ENCODE measurements at places on chromosomes 2 and 18.

GRCh38 chr2:181823405-181823804 lies 68.1 kb upstream of the ITPRID2 start:
- no peak for DNase-seq

- no peak for DNase-seq
Measured at GRCh38 chr18:76993573-76993972, 139.0 kb downstream of the MBP start.

- DNase-seq, result no peak
Measured at GRCh38 chr2:105072039-105072438, 34.2 kb downstream of the MRPS9 start.

DNA sequence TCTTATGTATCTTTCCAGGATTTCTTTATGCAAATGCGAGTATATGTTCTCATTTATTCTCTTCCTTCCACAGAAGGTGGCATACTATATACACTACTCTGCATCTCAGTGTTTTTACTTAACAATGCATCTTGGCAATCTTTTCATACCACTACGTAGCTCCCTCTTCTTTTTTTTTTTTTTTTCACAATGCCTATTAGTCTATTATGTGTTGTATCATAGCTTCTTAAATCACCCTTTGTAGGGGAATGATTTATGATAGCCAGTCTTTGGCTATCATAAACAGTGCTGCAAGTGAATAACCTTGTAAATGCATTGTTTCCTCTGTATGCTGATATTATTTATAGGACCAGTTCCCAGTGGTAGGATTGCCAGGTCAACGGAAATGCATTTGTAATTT lies 204.2 kb downstream of the BABAM2 start:
- no peak for DNase-seq

- no peak for DNase-seq
Measured at GRCh38 chr2:170500104-170500503, 215.0 kb upstream of the SP5 start.

GRCh38 chr2:38274286-38275276 lies 102.5 kb downstream of the ATL2 start:
- peak; percentile 97 for DNase-seq

- DNase-seq, result no peak
Measured at GRCh38 chr2:204237416-204237815, 300.9 kb downstream of the ICOS start.

GRCh38 chr18:13658436-13659204 lies 67.7 kb downstream of the FAM210A start:
- no peak for DNase-seq

DNA sequence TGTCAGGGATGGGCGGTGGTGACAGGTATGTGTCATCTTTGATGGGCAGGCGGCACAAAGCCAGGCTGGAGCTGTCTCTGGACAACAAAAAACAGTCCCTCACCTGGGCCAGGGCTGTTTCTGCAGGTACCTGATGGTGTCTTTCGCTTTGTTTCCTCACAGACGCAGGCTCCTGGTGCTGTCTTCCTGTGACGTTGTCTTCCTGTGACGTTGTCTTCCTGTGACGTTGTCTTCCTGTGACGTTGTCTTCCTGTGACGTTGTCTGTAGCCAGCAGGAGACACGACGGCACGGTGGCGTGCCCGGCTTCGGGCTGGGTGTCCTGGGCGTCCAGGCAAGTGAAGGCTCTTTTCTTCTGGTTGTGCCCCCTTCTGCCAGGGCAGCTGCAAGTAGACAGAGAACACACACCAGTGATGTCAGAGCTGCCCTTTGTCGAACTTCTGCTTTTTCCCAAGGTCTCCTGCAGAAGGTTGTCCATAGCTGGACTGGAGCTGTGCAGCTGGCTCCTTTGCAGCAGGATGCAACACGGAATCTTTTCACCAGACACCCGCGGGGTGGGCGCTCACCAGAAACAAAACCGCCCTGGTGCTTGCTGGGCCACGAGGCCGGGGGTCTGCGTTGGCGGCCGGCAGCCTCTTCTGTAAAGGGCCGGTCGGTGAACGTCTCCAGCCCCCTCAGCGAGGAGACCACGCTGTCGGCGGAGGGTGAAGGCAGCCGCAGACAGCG lies 21.1 kb downstream of the GPR35 start:
- DNase-seq, result no peak

DNA sequence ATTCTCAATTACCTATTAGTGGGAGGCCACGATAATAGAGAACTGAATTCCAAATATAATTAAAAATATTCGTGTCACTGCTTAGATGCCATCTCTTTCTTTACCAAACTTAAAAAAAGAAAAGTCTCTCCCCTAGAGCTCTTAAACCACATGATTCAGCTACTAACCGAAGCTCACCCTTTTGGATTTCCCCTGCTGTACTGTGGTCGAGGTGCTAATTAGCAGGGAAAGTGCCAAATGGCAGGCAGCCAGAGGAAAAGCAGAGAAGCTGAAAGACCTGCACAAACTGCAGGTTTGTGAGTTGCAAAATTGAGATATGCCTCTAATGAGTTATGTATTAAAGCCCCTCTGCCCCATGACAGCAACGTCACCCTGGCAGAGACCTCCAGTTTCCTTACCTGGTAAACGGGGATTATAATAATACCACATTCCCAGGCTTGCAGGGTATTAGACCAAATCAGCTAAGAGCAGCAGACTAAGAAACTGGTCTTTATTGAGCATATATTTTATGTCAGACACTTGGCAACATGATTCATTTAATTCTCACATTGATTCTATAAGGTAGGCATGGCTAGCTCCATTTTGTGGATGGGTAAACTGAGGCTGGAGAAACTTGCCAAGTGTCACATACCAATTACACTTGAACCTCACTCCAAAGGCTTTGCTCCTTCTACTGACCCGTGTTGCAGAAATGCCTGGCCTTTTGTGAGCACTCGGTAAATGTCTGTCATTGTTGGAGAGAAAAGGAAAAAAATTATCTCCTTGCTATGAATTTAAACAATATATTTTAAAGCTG lies 259.7 kb downstream of the LPIN1 start:
- peak; percentile 95 for DNase-seq

DNA sequence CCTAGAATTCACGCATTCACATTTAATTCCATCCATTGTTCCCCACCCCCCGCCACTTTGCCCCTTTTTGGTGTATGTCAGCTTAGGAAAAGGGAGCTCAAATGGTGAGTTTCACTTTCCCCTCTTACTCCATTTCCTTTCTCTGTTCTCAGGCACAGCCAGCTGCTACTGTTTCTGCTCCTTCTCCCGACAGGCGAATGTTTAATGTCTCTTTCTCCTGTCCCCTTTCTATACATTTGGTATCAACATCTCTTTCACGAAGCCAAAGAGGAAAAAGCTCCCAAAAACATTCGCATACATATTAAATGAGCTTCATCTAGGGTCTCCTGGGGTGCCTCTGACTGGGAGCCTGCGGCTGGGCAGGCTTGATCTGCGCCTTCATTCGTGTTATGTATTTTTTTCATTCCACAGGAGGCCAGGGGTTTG lies 124.2 kb upstream of the SATB2 start:
- no peak for DNase-seq

DNA sequence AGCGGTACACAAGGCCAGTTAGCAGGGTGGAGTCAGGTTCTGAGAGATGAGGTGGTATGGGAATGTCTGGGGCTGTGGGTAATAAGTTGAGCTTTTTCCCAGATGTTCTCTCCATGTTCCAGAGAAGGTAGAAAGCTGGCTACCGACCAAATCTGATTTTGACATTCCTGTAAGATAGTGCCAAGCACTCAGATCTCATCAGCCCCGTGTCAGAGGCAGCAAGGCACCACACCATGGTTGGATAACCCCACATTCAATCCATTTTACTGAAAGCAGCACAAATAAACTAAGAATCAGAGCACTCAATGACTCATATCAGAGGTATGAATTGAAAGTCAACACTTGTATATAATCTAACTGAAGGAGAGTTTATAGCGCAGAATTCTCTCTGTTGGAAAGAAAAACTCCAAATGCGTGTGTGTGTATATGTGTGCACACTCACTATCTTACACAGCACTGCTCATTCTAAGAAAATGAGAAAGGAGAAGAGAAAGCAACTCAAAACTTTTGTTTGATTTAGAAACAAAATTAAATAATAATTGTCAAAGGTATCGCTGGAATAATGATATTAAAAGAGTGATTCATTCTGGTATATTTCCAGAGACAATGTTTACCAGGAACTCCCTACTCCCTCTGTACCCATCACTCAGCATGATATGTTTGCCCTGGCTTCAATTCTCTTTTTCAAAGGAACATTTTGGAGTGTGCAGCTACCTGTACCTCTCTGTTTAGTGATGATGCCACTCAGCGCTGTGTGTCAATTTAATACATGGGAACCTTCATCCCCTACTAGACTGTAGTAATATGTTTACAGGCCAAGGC lies 375.1 kb upstream of the ID2 start:
- no peak for DNase-seq

- DNase-seq, result no peak
Measured at GRCh38 chr2:234047361-234047760, 3.1 kb upstream of the SPP2 start.

- DNase-seq, result no peak
Measured at GRCh38 chr2:240919786-240920782, 13.9 kb downstream of the CROCC2 start.

- peak; percentile 19 for DNase-seq
Measured at GRCh38 chr2:40433736-40434135, 18.2 kb downstream of the SLC8A1 start.

DNA sequence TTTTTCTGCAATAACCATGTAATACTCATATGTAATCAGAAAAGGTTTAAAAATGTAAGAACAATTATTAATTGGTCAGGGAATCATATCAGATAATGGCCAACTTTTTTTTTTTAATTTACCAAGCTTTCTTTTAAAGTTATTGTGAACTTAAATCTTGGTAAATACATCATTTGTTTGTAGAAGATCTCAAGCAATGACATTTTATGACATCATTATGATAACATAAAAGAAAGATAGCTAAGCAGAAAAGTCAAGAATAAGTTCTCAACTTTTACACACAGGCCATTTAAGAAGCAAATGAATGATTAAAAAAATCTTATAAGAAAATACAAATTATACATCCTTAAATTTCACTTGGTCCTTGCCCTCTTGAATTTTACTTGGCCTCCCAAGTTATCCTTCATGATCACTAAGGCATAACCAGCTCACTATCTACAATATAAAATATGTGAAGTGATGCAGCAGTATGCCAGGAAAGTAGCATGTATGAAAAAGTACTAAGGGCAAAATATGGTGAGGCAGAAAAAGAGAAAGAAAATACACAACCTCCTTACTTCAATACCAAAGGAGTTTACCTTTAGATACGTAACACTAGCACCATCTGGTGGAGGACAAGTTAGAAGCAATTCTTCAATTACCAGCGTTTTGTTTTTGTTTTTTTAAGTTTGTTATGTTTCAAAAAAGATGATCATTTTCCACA lies 116.6 kb downstream of the SRBD1 start:
- peak; percentile 66 for DNase-seq

GRCh38 chr2:168624028-168624427 lies 168.0 kb downstream of the CERS6 start:
- no peak for DNase-seq

DNA sequence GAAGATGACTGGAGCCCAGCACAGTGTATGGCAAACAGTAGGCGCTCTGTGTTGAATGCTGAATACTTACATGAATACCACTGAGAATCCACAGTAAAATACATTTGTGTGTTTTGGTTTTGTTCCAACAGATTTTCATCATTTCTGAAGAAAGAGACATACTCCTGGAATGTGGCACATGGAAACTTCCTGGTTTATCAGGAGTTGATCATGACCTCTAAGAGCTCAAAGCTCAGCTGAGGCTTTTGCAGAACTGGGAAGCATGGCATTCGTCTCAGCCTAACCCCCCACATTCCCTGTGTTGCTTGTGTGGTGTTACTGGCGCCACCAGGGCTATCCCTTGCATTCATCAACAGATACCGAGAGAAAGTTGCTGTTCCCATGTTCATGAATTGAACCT lies 316.9 kb upstream of the REV1 start:
- DNase-seq, result no peak

GRCh38 chr18:3529601-3530000 lies 79.6 kb downstream of the TGIF1 start:
- DNase-seq, result peak; percentile 89

DNA sequence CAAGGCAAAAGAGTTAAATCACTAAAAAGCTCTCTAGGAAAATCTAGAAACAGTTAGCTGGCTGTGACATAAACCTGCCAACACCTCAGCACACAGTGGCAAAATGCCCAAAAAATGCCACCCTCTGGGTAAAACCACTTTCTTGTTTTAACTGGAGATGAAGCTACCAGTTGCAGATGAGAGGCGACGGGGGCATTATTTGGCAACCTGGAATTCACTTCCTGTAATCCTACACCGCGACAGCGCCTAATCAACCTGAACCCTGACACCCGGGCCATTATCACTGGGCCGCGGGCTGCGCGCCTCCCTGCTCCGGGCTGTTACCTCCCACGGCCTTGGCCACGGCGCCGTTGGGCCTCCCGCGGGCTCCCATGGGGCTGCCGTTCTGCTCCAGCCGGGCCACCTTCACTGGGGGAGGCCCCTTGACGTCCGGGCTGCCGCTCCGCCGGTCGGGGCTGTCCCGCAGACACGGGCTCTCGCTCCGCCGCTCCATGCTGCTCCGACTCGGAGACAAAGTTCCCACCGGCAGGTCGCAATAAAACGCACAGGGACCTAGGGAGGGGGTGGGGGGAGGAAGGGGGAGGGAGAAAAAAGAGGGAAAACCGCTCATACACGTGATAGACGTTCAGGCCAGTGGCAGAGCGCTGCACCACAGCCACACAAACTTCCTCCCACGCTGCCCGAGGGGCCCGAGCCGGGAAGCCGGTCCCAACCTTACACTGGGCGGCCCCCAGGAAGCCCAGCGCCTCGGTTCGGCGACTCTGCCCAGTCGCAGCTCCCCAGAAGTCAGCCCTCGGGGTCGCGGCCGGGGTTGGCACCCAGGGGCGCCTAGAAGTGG lies 2.0 kb downstream of the SATB2 start:
- peak; percentile 43 for DNase-seq

GRCh38 chr2:40367032-40367431 lies 84.9 kb downstream of the SLC8A1 start:
- DNase-seq, result no peak

GRCh38 chr2:186485576-186485870 lies 537 bp upstream of the ZC3H15 start:
- no peak for DNase-seq

GRCh38 chr2:85675866-85676548 lies 8.0 kb upstream of the SFTPB start:
- no peak for DNase-seq

DNA sequence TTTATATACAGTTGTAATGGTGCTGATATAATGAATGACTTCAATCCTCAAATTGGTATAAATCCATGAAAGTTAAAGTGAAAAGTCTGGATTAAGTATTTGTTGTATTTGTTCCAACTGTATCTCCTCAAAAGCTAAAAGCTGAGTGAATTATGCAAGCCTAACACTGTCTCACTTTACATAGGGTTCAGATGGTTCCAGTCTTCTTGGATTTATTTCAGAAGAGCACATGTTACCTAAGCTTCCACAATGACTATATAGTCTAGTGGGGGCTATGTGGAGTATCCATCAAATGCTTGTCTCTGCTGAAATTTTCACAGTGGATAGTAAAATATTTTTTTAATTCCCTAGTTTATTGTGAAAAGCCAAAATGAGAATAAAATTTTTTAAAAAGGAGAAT lies 13.0 kb downstream of the MCEE start:
- DNase-seq, result no peak

GRCh38 chr2:115214050-115214449 lies 771.6 kb downstream of the DPP10 start:
- DNase-seq, result no peak

All from NCI-H1694 treated with DMSO at 0.1 percent for 48 hours (cell line).